Right kidney (tissue), 9 donors: ENCODE measurements at places on chromosomes 6 and 20.

- DNase-seq: no peak
These were observed 39.9 kb upstream of the TGM2 start for GRCh38 chr20:38205001-38205400.

DNA sequence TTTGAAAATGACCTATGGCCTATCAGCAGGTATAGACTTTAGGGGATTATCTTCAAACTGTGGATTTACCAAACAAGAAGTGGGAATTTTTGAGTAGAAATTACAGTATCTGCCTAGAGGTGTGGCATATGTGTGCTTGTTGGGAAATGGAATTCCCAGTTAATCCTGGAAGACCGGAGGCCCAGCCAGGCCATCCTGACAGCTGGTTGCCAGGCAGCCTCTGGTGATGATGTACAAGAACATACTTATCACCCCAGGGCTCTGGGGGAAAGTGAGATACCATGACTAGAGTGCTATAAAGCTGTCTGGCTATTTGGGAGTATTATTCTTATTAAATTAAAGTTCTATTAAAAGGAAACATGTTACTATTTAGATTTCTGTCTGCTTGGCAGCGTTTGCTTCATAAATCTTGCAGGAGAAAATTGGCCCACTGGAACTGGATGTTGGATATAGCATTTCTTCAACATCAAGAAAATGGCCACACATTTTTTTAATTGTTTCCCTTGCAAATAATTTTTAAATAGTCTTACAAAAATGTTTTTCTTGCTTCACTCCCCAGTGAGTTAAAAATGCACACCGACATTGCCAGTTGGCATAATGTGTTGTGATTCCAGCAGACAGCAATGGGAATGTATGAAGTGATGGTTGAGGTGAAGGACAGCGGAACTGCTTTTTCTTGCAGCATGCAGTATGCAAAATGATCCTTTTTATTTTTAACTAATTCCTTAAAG is 187.8 kb downstream of the MYLK4 start:
- DNase-seq: no peak

DNA sequence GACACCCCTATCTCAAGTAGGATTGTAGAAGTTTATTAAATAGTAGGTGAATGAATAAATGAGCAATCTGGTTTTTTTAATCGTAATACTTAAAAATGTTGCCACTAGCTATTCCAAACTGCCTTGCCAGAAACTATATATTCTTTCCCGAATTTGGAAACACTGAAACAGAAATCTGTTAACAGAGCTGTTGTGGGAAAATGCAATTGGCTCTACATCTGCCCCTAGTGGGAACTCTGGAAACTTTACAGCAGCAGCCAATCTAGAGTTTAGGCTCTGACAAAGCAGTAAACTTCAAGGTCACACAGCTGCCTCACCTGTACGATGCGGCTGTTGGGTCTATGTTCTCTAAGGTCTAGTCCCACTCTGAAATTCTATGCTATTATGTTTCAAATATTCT is 41.7 kb downstream of the SYNE1 start:
- DNase-seq: no peak

- DNase-seq: no peak
These were observed 65.5 kb upstream of the AFDN start for GRCh38 chr6:167760979-167761793.

DNA sequence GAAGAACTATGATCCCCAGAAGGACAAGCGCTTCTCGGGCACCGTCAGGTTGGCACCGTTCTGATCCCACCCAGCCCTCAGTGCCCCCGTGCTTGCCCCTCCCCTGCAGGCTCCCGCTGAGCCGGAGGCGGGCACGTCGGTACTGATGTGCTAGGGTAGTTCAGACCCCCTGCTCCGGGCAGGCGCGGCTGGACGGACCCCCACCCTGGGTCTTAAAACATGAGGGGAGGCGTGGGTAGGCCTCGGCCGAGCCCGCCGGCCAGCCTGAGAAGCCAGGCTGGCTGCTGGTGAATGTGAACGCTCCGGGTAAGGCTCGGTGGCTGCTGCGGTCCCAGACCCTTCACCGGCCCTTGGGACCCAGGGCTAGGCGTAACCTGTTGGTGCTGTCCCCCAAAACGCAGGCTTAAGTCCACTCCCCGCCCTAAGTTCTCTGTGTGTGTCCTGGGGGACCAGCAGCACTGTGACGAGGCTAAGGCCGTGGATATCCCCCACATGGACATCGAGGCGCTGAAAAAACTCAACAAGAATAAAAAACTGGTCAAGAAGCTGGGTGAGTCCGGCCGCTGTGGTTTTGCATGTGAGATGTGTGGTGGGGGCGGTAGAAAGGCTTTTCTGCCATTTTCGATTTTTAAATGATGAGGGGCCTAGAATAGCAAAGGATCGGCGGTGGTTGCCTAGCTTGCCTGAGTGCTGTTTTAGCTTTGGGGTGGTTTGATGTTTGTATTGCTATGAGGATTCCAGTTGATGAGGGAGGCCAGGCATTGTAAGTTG is 964 bp downstream of the RPL10A start:
- no peak for DNase-seq

- no peak for DNase-seq
These were observed 74.0 kb downstream of the ADGRB3 start for GRCh38 chr6:68709091-68709490.

- no peak for DNase-seq
These were observed 277.0 kb downstream of the PREX1 start for GRCh38 chr20:48550814-48551213.

- DNase-seq: no peak
These were observed 84.2 kb downstream of the PREP start for GRCh38 chr6:105318660-105319059.

DNA sequence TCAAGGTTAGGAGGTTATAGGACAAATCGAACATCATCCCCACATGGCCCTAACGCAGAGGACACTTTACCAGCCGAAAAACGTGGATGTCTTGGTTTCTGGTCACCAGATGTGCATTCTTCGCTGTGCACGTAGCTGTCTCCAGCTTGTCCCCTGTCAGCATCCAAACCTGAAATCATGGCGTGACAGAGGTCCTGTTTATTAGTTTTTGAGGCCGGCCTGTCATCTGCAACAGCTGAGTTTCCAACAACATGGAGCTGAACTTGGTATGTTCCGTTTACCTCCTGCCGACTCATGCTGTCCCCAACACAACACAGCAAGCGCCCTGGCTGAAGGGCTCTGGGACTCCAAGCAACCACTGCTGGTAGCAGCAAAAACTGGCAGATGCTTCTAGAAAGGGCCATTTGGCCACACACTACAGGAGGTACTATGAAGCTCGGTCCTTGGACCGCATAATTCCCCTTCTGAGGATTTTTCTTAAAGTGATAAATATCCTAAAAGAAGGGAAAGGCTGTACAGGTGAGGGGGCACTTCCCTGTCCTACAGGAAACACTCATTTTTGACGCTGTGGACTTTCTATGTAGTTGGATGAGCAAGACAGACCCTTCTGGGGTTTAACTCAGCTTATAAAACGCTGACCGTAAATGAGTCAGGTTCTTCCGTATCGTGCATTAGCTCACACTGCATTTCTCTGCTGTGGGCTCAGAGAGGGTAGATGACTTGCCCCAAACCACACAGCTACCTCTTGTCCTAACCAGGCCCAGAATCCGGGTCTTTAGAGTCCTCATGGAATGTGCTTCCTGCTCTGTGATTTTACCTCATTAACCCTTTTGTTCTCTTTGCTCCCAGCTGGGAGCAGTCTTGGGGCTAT is 79.7 kb upstream of the NFATC2 start:
- no peak for DNase-seq

DNA sequence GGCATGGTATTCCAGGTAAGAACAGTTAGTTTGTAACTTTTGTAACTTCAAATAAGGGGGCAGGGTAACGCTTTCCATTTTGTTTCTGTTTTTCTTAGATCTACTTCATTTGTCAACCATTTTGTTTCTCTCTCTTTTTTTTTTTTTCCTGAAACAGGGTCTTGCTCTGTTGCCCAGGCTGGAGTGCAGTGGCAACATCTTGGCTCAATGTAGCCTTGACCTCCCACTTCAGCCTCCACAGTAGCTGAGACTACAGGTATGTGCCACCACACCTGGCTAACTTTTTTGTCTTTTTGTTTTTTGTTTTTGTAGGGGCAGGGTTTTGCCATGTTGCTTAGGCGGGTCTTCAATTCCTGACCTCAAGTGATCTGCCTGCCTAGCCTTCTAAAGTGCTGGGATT is 32.1 kb upstream of the NHSL1 start:
- DNase-seq: no peak

DNA sequence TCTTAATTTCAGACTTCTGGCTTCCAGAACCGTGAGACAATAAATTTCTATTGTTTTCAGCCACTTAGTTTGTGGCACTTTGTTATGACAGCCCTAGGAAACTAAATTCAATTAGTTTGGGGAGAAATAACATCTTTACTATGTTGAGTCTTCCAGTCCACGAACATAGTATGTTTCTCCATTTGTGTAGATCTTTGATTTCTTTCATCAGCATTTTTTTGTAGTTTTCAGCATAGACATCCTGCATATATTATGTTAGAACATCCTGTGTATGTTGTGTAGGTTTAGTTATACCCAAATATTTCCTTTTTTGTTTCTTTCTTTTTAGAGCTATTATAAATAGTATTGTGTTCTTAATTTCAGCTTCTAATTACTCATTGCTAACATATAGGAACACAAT is 18.0 kb upstream of the HMGA1 start:
- no peak for DNase-seq

DNA sequence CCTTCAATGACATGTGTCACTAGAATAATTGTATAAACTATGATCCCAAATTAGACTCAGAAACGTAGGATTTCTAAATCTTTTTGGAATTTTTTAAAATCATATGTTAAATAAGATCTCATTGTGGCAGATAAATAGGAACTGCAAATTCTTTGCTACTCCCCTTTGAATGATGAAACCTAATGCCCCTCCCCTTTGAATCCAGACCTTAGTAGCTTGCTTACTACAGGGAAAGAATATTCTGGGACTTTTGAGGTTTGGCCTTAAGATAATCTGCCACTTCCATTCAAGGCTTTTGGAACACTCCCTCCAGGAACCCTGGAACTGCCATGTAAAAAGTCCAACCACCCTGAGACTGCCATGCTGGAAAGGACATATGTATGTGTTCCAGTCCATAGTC is 7.1 kb downstream of the TDP2 start:
- no peak for DNase-seq

DNA sequence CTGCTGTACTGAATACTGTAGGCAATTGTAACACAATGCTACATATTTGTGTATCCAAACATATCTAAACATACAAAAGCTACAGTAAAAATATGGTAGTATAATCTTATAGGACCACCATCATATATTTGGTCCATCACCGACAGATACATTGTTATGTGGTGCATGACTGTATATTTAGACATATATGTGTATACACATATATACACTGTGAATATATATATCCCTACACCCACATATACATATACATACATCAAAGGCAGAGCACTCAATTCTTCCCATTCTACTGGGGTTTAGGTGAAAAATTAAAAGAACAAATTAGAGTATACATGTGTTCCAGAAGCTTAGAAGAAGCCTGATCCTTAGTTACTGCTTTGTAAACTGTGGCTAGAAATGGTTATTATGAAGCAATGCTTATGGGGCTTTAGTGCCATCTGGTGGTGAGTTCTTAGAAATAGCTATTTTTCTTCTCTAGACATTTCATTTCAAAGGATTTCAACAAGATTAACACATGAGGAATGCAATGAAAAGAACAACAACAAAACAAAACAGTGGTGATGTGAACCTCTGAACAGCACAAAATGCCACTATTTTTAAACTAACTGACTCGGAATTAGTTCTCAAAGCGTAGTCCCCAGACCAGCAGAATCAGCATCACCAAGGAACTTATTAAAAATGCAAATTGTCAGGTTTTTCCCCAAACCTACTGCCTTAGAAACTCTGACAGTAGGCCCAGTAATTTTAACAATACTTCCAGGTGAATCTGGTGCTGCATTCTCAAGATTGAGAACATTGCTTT is 38.0 kb downstream of the PKHD1 start:
- DNase-seq: no peak

GRCh38 chr20:2283706-2284423 is 11.9 kb upstream of the TGM3 start:
- no peak for DNase-seq

GRCh38 chr20:50272030-50272723 is 81.5 kb downstream of the CEBPB start:
- no peak for DNase-seq

DNA sequence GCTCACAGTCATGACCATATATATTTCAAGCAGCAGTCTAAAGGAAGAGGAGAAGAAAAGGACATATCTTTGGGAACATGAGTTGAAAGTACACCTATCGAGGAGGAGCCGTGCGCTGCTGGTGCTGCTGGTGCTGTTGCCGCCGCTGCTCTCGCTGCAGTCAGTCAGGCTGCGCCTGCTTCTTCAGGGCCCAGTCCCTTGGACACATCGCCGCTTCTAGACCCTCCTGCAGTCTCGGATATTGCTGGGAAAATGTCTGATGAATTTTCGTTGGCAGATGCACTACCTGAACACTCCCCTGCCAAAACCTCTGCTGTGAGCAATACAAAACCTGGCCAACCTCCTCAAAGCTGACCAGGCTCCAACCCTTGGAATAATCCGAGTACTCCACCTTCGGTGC is 8.2 kb upstream of the ASCC3 start:
- DNase-seq: no peak
